HT1080 (cell line): ENCODE measurements at places on chromosomes 7 and 10. TPM values are rescaled to one million over a fixed set of nuclear protein-coding genes. Genes with fewer than 3 reads are reported as not detected.

The STRIP2 gene
- total RNA-seq, result 14.3 and 15.2 TPM in 2 replicates

The UBE3C gene
- total RNA-seq, result 93.2 and 97.0 TPM in 2 replicates

The INHBA gene
- 1.1 and 1.7 TPM in 2 replicates for total RNA-seq

The MAGI2 gene
- 0.39 and 0.84 TPM in 2 replicates for total RNA-seq

The SPDYE8 gene
- not detected in 2 replicates for total RNA-seq

The CYP2C9 gene
- not detected in 2 replicates for total RNA-seq

The BCL7B gene
- 40.9 and 49.6 TPM in 2 replicates for total RNA-seq

The ZNF282 gene
- total RNA-seq, result 27.0 and 30.4 TPM in 2 replicates

The LMTK2 gene
- total RNA-seq, result 7.1 and 8.0 TPM in 2 replicates

The DPP6 gene
- not detected in 2 replicates for total RNA-seq

The CTAGE8 gene
- total RNA-seq, result not detected in 2 replicates

The KCNH2 gene
- total RNA-seq, result 0.34 and 0.47 TPM in 2 replicates

The WEE2 gene
- 0.03 TPM in 2 replicates for total RNA-seq

The TNRC18 gene
- 21.8 and 36.2 TPM in 2 replicates for total RNA-seq

The NME8 gene
- total RNA-seq, result not detected in 2 replicates
